Activated T-cell treated with anti-CD3 and anti-CD28 coated beads, Interleukin-2, amount 50 U/mL, for 1 hour (primary cell): ENCODE measurements at places on chromosomes 1 and 21.

DNA sequence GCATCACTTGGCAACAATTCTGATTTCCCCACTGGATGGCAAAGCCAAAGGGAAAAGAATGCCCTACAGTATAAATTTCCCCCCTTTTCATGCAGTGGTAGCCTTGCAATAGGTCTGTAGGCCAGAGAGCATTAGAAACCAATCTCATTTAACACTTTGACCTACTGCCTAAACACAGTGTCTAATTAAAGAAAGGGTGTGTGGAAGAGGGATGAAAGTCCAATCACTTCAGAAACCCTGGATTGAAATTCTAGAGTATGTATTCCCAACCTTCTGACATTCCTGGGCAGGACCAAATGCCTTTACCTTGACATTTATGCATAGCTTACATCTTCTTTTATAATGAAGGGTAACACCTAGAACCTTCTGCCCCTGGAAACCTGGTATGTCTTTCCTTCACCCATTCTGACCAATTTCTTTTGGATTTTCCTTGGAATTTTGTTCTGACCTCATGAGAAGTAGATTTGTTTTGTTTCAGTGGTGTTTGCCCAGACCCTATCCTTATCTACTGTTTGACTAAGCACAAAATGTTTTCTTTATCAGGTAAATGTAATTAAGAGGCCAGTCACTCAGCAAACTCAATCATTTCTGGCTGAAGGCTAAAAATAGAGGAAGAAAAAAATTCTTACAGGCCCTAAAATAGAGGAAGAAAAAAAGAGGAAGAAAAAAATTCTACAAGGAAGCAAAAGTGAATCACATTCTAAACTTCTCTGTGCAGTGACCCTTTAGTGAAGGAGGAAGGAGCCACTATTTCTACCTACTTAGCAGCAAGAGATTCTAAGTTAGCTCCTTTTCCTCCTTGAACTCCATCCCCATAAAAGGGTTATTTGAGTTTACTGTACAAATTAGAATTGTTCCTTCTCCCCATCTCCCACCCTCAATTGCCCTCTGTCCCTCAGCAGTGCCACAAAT lies 129.5 kb upstream of the DSCAM start:
- DNase-seq: no peak

GRCh38 chr1:105865546-105865945 lies 1190.9 kb upstream of the PRMT6 start:
- DNase-seq: no peak

DNA sequence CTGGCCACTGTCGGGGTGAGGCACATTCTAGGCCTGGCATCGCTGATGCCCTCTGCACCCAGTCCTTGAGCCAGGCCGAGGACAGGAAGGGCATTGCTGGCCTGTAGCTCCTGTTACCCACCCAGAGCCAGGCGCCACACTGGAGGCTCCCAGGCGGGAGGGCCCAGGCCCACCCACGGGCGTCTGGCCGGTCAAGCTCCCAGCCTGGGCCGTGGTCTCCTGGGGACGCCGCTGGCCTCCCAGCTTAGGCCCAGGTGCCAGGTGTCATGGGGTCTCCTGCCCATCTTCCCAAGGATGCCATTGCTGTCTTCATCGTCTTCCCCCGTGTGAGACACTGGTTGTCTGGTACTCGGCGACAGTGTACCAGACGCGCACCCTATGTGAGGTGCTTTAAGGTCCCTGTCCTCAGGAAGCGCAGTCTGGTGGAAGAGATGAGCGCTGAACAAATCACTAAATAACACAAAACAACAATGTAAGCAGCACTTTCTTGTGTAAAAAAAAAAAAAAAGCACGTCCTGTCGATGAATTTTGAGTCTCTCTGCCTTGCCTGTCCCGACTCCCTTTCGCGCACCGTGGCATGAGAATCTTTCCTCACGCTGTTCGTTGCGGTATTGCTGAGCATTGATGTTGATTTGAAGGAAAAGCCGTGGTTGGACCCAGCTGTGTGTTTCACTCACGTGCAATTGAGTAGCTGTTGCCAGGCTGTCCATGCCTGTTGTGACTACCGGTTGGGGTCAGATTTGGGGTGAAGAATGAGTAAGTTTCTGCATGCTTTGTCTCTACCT lies 27.0 kb upstream of the TRAPPC10 start:
- DNase-seq: no peak

DNA sequence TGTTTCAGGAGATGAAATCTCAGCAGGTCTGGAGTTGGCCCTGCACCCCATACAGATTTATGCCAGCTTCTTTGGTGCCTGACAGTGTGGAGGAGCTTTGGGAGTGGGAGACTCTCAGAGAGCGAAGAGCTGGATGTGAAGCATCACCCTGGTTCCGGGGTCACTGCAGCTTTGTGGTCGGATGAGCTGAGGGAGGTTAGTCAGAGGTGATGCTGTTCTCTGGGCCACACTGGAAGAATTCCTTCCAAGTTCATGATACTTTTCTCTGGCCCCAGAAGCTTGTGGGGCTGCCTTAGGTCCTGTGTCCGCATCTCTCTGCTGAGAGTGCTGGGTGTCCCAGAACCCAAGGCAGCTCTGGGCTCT lies 467.8 kb downstream of the CAMTA1 start:
- DNase-seq: no peak

- DNase-seq: no peak
These were observed 31.8 kb upstream of the PSMG1 start for GRCh38 chr21:39215078-39215477.

- peak; percentile 62 for DNase-seq
These were observed 5.9 kb upstream of the PLEKHG5 start for GRCh38 chr1:6497215-6497866.

DNA sequence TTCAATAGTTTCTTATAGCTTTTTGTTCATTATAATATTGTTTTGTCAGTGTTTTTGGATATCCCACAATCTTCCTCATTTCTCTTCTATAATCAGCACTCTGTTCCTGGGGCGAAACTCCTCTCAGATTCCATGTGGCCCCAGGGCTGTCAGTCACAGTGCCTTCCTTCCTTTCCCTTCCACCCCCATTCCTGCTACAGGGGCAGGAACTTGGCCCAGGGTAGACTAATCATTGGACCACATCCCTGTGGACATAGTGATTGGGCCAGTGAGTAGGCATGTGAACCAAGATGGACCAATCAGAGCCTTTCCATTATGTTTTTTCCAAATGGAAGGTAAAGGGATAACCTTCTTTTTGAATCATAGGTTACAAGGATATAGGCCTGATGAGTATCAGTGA lies 78.3 kb downstream of the PGM1 start:
- no peak for DNase-seq

- DNase-seq: no peak
These were observed 179.3 kb upstream of the HMGB4 start for GRCh38 chr1:33684396-33685179.

GRCh38 chr1:184986250-184986649 lies 11.9 kb upstream of the NIBAN1 start:
- no peak for DNase-seq

DNA sequence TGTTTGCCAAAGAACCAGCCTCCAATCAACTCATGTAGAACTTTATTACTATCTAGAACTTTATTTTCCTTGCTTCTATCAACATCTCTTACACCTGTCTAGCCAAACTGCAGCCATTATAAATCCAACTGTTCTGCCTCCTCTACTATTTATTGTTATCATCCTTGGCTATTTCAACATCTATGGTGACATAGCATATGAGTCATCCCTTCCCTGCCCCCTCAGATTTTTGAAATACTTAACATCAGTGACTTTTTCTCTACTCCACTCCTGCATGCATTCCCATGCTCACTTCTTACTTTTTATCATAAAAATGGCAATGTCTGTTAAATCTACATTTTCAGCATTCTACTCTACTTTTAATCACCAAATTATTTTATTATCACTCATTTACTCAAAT lies 544.9 kb upstream of the NEGR1 start:
- no peak for DNase-seq

- no peak for DNase-seq
These were observed 324.8 kb downstream of the SMYD3 start for GRCh38 chr1:246182149-246182851.

GRCh38 chr1:29290414-29290985 lies 54.2 kb downstream of the PTPRU start:
- no peak for DNase-seq

DNA sequence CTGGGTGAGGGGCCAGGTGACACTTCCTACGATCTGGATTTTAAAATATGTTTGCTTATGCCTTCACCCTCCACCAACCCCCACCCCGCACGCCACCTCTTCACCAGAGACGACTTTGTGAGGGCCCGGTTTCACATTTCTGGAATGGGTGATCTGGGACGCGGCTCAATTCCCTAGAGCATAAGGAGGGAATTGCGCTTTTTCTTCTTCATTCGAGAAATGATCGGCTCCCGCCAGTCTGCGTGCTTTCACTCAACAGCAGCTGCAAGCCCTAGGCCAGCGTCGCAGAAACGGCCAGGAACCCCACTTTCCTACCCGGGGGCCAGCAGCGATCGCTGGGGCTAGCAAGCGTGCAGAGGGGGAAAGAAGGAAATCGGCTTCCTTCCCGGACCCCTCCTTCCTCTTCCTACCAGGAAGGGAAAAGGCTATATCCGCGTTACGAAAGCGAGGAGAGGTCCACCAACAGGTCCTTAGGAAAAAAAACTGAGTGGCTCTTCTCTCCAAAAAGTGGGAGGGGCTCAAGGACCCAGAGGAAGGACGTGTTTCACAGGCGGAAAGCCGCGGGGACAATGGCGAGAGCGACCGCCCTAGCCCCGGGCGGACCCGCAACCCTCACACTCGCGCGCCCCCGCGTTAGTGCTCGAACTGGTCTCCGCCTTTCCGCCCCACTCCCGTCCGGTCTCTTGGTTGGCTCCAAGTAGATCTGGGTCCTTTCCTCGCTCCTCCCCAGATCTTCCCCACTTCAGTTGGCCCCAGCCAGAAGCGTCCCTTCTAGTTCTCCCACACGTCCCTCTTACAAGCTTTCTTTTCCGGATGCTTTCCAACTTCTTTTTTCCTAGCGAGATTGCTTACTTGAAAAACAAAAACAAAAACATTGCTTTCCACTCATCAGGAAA lies 1.1 kb upstream of the ADAMTS1 start:
- DNase-seq: no peak

- DNase-seq: no peak
These were observed 19.3 kb downstream of the FAM151A start for GRCh38 chr1:54604051-54604450.

GRCh38 chr21:17352996-17353655 lies 159.7 kb upstream of the CXADR start:
- no peak for DNase-seq

GRCh38 chr1:244830639-244831038 lies 4.8 kb upstream of the COX20 start:
- no peak for DNase-seq

DNA sequence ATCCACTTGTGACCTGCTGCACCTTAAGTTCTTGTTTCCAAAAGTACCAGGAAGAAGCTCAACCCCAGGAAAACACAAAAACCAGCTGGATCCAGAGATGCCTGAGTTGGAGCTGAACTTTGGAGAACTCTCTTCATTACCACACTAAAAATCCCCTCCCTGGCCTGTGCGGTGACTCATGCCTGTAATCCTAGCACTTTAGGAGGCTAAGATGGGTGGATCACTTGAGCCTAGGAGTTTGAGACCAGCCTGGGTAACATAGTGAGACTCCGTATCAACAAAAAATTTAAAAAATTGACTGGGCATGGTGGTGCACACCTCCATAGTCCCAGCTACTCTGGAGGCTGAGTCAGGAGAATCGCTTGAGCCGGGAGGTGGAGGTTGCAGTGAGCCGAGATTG lies 6.2 kb downstream of the MAP1LC3C start:
- no peak for DNase-seq

DNA sequence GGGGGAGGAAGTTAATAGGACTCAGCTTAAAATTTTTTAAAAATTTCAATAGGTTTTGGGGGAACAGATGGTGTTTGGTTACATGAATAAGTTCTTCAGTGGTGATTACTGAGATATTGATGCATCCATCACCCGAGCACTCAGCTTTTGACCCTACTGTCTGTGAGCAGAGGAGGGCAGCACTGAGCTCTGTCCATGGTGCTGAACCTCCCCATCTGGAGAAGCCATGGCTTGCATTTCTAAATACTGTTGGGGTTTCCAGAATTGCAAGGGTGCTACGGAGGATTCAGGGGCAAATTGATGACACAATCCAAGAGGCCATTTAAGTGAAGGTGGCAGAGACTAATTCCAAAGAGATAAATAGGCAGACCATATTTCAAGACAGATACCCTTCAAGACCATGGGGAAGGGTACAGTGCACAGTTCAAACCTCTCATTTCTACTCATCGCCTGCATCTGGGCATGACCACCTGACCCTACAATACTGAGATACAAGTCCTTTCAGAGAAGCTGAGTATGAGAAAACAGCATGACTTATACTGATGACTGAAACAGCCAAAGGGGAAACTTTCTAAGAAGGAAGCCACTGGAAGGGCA lies 17.2 kb downstream of the SYT2 start:
- peak; percentile 60 for DNase-seq

GRCh38 chr1:53196017-53196484 lies 573 bp upstream of the CPT2 start:
- DNase-seq: no peak

DNA sequence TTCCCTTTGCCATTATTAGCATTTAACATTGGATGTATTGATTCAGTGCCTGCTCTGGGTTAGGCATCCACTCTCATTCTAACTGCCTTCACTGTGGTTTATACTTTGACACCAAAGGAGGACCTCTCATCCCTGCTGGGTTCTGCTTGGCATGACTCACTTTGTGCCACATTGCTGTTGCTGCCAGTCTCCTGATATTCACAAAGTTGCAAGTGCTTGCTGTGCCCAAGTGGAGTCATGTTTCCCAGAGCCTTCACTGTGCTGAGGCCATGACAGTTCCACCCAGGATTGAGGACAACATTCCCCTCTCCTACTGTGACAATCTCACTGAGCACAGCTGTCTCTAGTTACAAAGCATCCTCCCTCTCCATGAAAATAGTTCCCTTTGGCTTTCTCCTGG lies 519.9 kb upstream of the USP24 start:
- DNase-seq: no peak

GRCh38 chr1:203764105-203765028 lies 616 bp upstream of the LAX1 start:
- no peak for DNase-seq

- DNase-seq: no peak
These were observed 20.8 kb upstream of the LAPTM5 start for GRCh38 chr1:30778154-30778978.

GRCh38 chr1:205971082-205971481 lies 27.8 kb upstream of the SLC26A9 start:
- DNase-seq: no peak

DNA sequence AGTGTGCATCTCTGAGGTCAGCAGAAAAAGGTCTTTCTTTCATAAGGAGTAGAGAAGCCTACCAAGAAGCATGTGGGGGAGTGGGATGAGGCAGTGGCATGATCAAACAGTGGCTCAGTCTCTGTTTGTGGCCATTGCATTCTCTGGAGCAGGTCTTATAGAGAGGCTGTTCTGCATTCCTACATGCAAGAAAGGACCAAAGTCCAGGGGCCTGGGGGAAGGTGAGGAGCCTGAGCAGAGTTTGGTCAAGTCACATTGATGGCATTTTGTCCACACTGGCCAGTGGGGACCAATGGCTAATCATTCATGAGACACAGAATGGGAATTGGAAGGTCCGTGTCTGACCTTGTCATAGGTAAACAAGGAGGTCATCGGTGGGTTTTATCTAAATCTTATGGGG lies 25.4 kb downstream of the MAP10 start:
- DNase-seq: no peak
